ENCODE measurements at places on chromosomes 16 and 17. TPM values are rescaled to one million over a fixed set of nuclear protein-coding genes. Genes with fewer than 3 reads are reported as not detected.

- H3K4me3 ChIP-seq = no peak overlapping the region
- no peak overlapping the region for H3K27ac ChIP-seq
Measured at GRCh38 chr17:61735807-61736206, 127.5 kb downstream of the BRIP1 start.

DNA sequence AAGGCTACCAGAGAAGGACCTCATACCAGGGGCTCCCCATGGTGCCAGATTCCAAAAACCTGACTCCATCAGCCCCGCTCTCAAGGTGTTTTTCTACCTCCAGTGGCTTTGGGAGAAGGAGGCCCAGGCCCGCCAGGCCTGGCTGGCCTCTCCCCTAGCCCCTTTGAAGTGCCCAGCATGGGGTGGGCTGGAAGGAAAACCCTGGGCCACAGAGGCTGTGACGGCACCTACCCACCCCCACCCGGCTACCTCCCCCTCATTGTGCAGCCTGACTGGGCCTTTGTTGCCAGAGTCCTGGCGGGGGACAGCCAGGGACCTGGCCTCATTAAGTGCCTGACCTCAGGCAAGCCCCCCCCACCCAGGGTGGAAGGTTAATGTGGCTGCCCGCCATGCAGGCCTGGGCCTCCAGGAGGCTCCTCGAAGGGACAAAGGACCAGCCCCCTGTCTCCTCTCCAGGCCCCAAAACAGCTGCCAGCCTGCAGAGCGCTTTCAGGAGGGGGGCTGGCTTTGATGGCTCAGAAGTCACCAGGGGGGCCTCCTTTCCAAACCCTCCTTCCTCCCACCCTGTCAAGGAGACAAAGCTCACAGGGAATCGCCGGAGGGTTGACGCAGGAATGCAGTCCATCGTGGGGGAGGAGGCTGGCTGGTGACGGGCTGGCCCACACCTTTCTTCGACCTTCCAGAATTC lies 159.4 kb downstream of the ZNF423 start:
- H3K36me3 ChIP-seq = no peaks in the 10 kb centered on the region
- DNase-seq = no peak
- peaks cover 52% of the 10 kb centered on the region for H3K27me3 ChIP-seq
- H3K4me1 ChIP-seq = no peaks in the 10 kb centered on the region
- no peak overlapping the region for H3K27ac ChIP-seq
- H3K4me3 ChIP-seq = no peak overlapping the region

DNA sequence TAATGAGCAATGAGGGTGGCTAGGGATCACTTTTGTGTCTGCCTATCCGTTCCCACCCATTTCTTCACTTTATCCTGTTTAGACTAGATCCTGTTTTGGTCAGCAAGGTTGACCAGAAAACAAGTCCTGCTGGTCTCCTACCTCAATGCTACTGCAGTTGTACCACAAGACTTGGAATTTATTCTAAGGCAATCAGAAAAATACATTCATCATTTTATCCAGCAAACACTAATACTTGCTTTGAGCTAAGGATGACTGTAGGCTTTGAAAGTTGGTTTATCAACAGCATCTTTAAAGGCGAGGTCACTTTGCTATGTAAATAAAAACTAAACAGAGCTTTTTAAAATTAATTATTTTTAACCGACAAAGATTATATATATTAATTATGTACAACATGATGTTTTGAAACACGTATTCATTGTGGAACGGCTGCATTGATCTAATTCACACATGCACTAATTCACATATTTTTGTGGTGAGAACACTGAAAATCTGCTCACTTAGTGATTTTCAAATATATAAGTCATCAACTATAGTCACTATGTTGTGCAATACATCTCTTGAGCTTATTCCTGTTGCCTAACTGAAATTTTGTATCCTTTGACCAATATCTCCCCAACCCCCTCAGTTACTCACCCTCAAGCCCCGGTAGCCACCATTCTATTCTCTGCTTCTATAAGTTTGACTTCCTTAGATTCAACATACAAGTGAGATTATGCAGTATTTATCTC lies 125.9 kb upstream of the HS3ST3A1 start:
- no peaks in the 10 kb centered on the region for H3K27me3 ChIP-seq
- no peaks in the 10 kb centered on the region for H3K36me3 ChIP-seq
- no peak overlapping the region for H3K4me3 ChIP-seq
- peaks cover 27% of the 10 kb centered on the region for H3K4me1 ChIP-seq
- peak overlapping the region; percentile 68 for H3K27ac ChIP-seq

- peaks cover 40% of the 10 kb centered on the region for H3K4me1 ChIP-seq
- DNase-seq = no peak
- no peaks in the 10 kb centered on the region for H3K27me3 ChIP-seq
Measured at GRCh38 chr17:58390884-58391283, 26.4 kb downstream of the RNF43 start.

DNA sequence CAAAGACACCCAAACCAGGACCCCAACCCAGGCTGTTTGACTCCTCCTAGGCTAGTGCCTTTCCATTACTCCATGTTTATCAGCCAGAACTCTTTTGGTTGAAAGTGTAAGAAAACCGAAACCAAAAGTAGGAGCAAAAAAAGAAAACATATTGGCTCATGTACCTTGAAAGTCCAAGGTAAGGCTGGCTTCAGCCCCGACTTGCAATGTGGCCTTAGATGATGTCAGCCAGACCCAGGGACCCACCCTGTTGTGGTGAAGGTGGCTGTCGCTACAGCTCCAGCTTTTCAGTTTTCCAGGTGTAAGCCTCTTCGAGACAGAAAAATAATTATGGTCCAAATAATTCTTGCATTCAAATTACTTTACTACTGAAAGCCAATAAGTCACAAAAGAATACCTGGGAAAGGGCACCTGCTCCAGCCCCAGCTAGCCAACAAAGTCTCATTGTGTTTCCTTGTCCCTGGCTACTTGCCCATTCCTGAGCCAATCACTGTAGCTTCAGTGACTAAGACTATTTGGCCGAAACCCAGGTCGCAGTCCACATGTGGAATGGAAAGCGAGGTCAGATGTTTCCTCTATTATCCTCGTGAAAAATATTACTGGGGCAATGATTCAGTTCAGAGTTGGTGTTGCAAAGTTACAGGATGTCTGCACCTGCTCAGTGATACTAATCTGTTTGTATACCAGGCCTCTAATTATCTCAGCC lies 20.7 kb downstream of the DNAH9 start:
- H3K4me3 ChIP-seq = peak overlapping the region; percentile 46
- peaks cover 25% of the 10 kb centered on the region for H3K27me3 ChIP-seq
- H3K27ac ChIP-seq = peak overlapping the region; percentile 19
- H3K36me3 ChIP-seq = no peaks in the 10 kb centered on the region
- peaks cover 11% of the 10 kb centered on the region for H3K4me1 ChIP-seq

DNA sequence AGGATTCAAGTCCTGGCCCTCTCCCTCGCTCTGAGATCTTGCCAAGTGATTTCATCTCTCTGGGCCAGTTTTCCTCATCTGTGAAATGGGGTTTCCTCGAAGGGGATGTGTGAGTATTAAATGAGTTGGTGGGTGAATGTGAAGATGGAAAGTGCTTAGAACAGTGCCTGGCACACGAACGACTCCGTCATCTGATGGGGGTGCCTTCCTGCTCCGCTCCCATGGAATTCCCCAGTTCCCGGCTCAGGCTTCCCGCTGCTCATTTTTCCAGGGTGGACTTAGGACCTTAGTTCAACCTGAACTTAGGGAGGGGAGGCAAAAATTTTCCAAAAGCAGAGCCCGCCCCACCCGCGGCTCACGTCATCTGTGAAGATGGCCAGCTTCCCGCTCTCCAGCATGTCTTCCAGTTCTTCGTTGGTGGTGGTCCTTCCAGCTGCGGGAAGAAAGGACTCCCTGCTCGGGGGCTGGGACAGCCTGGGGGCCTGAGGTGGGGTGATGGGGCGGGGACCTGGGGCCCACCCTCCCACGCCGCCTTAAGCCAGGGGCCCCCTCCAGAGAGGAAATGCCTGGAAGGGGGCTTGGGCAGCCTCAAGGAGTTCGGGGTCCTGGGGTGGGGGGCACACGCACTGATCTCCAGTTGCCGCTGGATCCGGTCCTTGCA lies 11.4 kb downstream of the HSD3B7 start:
- DNase-seq = no peak
- no peaks in the 10 kb centered on the region for H3K36me3 ChIP-seq
- peak overlapping the region; percentile 78 for H3K4me3 ChIP-seq
- H3K4me1 ChIP-seq = peaks cover 11% of the 10 kb centered on the region

- peak overlapping the region; percentile 92 for H3K27ac ChIP-seq
- peak; percentile 67 for DNase-seq
- H3K36me3 ChIP-seq = peaks cover 11% of the 10 kb centered on the region
- H3K4me1 ChIP-seq = peaks cover 23% of the 10 kb centered on the region
- peak overlapping the region; percentile 67 for H3K4me3 ChIP-seq
Measured at GRCh38 chr16:80993307-80993706, 13.4 kb downstream of the CMC2 start.

- H3K27me3 ChIP-seq = peaks cover 26% of the 10 kb centered on the region
- peak; percentile 45 for DNase-seq
- peaks cover 4% of the 10 kb centered on the region for H3K4me1 ChIP-seq
- peaks cover 7% of the 10 kb centered on the region for H3K36me3 ChIP-seq
- H3K27ac ChIP-seq = no peak overlapping the region
Measured at GRCh38 chr17:29347831-29348629, 42.1 kb upstream of the TAOK1 start.

GRCh38 chr17:61389670-61390478 lies 9.8 kb upstream of the TBX2 start:
- no peaks in the 10 kb centered on the region for H3K27me3 ChIP-seq
- H3K4me1 ChIP-seq = no peaks in the 10 kb centered on the region
- no peak overlapping the region for H3K4me3 ChIP-seq
- H3K36me3 ChIP-seq = no peaks in the 10 kb centered on the region

- no peak for DNase-seq
- peaks cover 41% of the 10 kb centered on the region for H3K36me3 ChIP-seq
- H3K27ac ChIP-seq = no peak overlapping the region
- no peaks in the 10 kb centered on the region for H3K27me3 ChIP-seq
- H3K4me3 ChIP-seq = no peak overlapping the region
Measured at GRCh38 chr17:43217614-43218087, 6.0 kb downstream of the TMEM106A start.

DNA sequence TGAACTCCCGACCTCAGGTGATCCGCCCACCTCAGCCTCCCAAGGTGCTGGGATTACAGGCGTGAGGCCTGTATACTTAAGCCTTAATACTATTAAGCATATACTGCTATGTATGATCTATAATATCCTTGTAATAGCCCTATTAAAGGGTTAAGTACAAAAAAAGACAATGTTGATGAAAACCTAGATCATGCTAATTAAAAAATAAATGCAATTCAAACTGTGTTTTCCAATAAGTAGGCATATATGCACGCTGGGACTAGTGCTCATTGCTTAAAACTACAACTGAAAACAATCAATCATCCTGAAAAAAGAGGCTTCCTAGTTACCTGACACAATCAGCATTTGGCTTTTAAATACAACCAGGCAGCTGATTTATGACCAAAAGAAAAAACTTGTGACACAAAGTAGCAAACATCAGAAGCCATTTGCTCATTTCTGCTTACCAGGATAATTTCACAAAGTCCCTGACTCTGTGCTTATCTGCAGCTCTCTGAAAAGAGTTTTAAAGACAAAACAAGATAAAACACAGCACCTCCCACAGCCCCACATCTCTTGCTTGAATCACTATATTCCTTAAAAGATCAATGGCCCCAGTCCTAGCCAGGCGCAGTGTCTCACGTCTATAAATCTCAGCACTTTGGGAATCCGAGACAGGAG lies 11.1 kb downstream of the ZNF385C start:
- H3K4me1 ChIP-seq = peaks cover 4% of the 10 kb centered on the region
- H3K27me3 ChIP-seq = peaks cover 21% of the 10 kb centered on the region
- H3K36me3 ChIP-seq = no peaks in the 10 kb centered on the region
- H3K27ac ChIP-seq = no peak overlapping the region
- H3K4me3 ChIP-seq = no peak overlapping the region

DNA sequence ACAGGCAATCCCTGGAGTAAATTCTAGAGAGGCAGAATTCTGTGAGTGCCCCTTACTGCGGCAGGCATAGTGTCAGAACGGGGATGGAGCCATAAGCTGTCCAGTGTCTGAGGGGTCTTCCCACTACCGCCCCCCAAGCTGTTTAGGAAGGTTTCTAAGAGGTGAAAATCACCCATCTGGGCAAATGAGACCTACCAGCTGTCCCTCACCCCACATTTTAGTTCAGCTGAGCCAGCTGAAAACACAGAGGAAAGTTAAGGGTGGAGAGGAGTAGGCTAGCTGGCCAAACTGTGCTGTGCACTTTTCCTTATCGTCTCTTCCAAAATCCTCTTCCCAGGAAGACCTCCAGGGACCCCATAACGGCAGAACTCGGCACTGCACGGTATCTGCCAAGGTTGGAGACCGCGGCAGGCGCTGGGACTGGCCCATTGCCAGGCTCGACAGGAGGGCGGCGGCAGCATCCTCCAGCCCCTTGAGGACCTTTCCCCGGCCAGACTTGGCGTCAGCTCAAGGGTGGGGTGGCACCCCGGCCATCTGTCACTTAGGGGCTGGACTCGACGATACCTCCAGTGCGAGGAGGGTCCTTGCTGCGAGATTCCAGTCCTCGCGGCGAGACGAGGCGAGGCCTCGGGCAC lies 955 bp downstream of the ACLY start:
- H3K4me1 ChIP-seq = peaks cover 30% of the 10 kb centered on the region
- peak overlapping the region; percentile 78 for H3K27ac ChIP-seq
- H3K36me3 ChIP-seq = peaks cover 20% of the 10 kb centered on the region
- peak overlapping the region; percentile 87 for H3K4me3 ChIP-seq

DNA sequence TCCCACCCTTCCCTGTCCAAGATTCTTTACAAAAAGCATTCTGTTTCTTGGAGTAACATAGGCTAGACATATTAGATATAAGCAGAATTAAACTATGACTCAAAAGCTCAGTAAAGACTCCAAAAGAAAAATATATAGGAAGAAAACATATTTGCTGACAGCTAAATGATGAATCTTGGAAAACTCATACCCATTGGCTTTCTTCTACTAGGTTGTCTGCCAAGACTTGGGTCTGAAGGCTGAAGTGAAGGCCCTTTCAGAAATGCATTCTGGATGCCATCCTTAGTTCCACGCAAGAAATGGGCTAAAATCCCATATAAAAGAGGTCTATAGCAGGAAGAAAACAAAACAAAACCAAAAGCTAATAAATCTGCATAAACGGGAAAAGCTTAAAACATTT lies 15.1 kb downstream of the CEP20 start:
- no peaks in the 10 kb centered on the region for H3K27me3 ChIP-seq
- H3K27ac ChIP-seq = no peak overlapping the region
- no peak for DNase-seq
- peaks cover 69% of the 10 kb centered on the region for H3K36me3 ChIP-seq

GRCh38 chr17:64648234-64648633 lies 13.9 kb downstream of the SMURF2 start:
- no peaks in the 10 kb centered on the region for H3K27me3 ChIP-seq
- DNase-seq = no peak
- H3K36me3 ChIP-seq = peaks cover 8% of the 10 kb centered on the region
- H3K4me3 ChIP-seq = no peak overlapping the region
- H3K27ac ChIP-seq = peak overlapping the region; percentile 53

The GNAO1 gene
- total RNA-seq = not detected

The TPSB2 gene
- total RNA-seq = not detected

The IL21R gene
- 0.21 TPM for total RNA-seq

The SEC14L5 gene
- not detected for total RNA-seq

The KRT23 gene
- not detected for total RNA-seq

The IL17C gene
- not detected for total RNA-seq

The CD300LB gene
- total RNA-seq = not detected

The CRHR1 gene
- not detected for total RNA-seq

The PDILT gene
- not detected for total RNA-seq

The OSGIN1 gene
- 3.7 TPM for total RNA-seq

The TERF2IP gene
- 73.9 TPM for total RNA-seq

Measured in MCF 10A (cell line).